ENCODE measurements at places on chromosomes 16 and 17. TPM values are rescaled to one million over a fixed set of nuclear protein-coding genes. Genes with fewer than 3 reads are reported as not detected.

Gene EVPLL
- not detected for total RNA-seq

Gene MRC2
- total RNA-seq, result 144 TPM

Gene MT1G
- 2.9 TPM for total RNA-seq

Gene CBX2
- 4.0 TPM for total RNA-seq

Gene KRTAP2-1
- total RNA-seq, result not detected

GRCh38 chr16:85582229-85582991 is 30.7 kb upstream of the GSE1 start:
- DNase-seq, result peak; percentile 56

DNA sequence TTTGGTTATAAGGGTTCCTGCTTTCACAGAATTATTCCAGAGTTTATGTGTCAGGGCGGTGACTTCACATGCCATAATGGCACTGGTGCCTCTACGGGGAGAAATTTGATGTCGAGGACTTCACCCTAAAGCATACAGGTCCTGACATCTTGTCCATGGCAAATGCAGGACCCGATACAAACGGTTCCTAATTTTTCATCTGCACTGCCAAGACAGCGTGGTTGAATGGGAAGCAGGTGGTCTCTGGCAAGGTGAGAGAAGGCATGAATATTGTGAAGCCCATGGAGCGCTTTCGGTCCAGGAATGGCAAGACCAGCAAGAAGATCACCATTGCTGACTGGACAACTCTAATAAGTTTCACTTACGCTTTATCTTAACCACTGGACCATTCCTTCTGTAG is 39.6 kb upstream of the CDRT4 start:
- DNase-seq, result no peak

GRCh38 chr17:47208744-47209488 is at the start of gene MYL4:
MYL4 (plus strand) TSS chr17:47209348; CDS start chr17:47209423, 75 bp downstream.
- DNase-seq, result no peak

DNA sequence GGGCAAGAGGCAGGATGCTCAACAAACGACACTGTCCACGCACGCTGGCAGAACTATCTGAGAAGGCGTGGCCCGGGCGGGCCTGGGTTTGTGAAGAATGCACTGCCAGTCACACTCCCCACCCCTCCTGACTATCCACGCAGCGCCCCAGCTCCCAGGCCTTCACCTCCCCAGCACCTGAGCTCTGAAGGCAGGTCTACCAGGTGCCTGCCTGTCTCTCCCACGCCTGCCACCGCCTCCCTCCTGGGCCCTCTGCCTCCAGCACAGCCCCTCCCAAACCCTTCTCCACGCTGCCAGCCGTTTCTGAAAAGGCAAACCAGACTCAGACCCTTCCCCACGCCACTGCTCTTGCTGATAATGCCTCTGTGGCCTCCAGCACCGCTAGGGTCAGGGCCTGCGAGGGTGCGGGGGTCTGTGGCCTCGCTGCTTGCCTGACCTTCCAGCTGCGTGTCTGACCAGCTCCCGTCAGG is 11.6 kb downstream of the MYBBP1A start:
- no peak for DNase-seq

GRCh38 chr16:84294531-84295142 is at the start of gene WFDC1:
WFDC1 (plus strand) TSS chr16:84294878; CDS start chr16:84294972, 94 bp downstream.
- DNase-seq, result no peak

DNA sequence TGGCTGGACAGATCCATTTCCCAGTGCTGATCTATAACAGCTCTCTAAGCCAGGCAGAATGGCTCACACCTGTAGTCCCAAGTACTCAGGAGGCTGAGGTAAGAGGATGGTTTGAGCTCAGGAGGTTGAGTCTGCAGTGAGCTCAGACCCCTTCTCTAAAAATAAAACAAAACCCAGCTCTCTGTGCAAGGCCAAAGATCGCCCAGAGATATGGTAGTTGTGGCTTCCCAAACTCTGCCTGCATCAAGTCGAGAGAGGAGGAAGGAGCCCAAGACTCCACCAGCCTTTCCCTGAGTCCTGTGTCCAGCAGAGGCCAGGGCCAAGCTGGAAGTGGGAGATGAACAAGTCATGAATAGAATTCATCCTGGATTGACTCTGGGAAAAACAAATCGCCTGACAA is 88.8 kb downstream of the TMEM132E start:
- DNase-seq, result no peak

- peak; percentile 62 for DNase-seq
Observed at GRCh38 chr16:30927789-30928378, 4.5 kb downstream of the FBXL19 start.

GRCh38 chr17:60392845-60393702 is 1.1 kb upstream of the USP32 start:
- DNase-seq, result peak; percentile 78

- DNase-seq, result peak; percentile 11
Observed at GRCh38 chr17:67469208-67469980, 92.3 kb downstream of the PITPNC1 start.

DNA sequence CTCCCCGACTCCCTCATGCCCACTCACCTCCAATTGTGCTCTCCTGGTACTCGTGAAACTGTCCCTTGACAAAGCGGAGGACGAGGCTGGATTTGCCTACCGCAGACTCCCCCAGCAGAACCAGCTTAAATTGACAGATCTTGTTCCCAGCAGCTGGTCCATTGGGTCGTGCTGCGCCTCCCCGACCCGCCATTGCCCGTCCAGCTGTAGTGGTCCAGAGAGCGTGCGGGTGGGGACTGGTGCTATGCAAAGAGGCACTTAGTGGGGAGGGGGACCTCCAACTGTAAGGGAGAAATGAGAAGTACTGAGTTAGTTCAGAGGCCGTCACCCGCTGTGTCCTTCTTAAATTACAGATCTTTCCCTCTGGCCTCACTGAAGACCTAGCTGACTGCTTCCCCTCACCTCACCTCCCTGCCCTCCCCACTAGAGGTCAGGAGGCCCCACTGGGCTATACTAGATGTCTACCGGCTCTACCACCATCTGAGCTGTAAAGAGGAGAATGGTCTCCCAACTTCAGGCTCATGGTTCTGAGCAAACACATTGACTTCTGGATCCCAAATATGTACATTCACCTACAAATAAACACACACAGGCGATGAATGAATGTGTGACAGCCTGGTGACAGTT is 7.8 kb downstream of the HSPB9 start:
- no peak for DNase-seq

DNA sequence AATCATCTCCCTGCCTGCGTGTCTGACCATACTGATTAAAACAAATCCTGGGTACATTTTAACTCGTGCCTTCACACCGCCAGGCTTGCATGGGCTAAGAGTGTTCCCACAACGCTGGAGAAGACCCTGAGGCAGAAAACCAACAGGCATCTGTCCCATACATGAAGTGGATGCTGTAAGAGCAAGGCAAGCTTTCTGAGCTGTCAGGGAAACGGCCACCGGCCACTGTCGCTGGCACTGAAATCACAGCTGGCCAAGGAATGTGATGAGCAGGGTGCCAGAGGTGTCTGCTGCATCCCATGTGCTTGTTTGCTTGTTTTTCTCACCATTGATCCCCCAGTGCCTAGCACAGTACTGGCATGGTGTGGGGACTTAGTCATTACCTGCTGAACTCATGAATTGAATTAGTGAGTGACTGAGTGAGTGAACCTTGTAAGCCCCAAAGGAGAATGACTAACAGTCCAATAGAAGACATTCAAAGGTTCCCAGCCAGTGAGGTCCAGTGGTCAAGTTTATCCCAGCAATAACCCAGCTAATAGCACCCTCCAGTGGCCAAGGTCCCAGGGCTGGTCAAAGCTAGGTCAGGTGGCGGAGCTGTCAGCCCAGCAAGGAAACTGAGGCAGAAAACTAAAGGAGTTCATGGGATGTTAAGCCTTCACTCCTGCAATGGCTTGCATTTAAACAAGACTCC is 92.7 kb upstream of the CDH5 start:
- DNase-seq, result peak; percentile 71

DNA sequence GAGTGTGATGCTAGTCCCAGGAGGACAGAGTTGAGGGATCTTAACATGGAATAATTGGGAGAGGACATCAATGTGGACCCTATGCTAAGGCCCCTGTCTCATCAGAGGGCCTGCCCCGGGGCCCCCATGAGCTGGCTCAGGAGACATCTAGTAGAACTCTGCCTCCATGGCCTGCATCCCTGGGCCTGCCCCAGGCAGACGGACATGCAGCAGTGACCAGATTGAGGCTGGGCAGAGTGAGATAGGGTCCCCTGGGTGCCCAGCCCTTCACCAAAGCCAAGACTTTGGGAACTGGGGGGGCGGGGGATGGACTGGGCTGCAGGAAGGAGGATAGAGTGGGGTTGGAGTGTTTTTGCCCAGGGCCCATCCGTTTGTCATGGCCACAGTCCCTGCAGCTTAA is 115.2 kb downstream of the CCDC182 start:
- no peak for DNase-seq

DNA sequence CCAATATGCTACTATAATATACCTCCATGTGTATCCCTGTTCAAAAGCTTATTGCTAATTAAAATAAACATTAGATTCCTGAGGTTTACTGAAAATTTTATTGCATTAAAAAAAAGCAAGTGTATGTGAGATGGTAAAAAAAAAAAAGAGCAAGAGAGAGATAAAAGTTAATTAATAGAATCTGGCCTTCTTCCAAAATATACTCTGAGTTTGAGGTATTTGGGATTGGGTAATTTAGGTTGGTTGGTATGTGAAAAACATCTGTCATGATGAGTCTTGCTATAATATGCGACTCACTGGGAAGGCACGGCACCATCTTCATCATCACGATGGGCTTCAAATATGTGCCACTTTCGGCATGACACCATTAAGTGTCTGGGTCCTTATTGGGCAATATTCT is 711.1 kb upstream of the SOX9 start:
- peak; percentile 87 for DNase-seq

Data from M059J (cell line).